ENCODE measurements at places on chromosomes 3 and 15. TPM values are rescaled to one million over a fixed set of nuclear protein-coding genes. Genes with fewer than 3 reads are reported as not detected.

Gene MRPS25
- total RNA-seq = 39.3 TPM

Gene ANKDD1A
- 2.8 TPM for total RNA-seq

Gene PPM1L
- total RNA-seq = 0.19 TPM

Gene P2RY13
- total RNA-seq = not detected

Gene SAMD7
- total RNA-seq = not detected

Gene FGD5
- not detected for total RNA-seq

Gene ITIH4
- total RNA-seq = 0.63 TPM

Gene ARRDC4
- 3.1 TPM for total RNA-seq

Gene HRG
- total RNA-seq = not detected

Gene RPL22L1
- total RNA-seq = 585 TPM

Gene RHOV
- not detected for total RNA-seq

Gene OR5K2
- total RNA-seq = not detected

Gene KIF23
- 149 TPM for total RNA-seq

Gene ARHGEF26
- total RNA-seq = 1.8 TPM

Gene TTLL13
- not detected for total RNA-seq

Gene ATP2B2
- total RNA-seq = under 0.01 TPM

Gene SLC41A3
- 45.6 TPM for total RNA-seq

Gene ISG20
- 0.51 TPM for total RNA-seq

Gene SEMA5B
- not detected for total RNA-seq

Gene MAGI1
- 5.5 TPM for total RNA-seq

Gene ADGRG7
- total RNA-seq = not detected

Gene CKMT1B
- total RNA-seq = not detected

GRCh38 chr3:22288756-22289155 is 537.7 kb upstream of the ZNF385D start:
- DNase-seq = no peak

GRCh38 chr15:22831473-22831872 is 7.0 kb upstream of the NIPA2 start:
- DNase-seq = peak; percentile 20

GRCh38 chr3:177589041-177589650 is 391.9 kb upstream of the TBL1XR1 start:
- no peak for DNase-seq

GRCh38 chr15:27847775-27848710 is 251.1 kb downstream of the OCA2 start:
- no peak for DNase-seq

- no peak for DNase-seq
These were observed 354.9 kb downstream of the RSL24D1 start for GRCh38 chr15:54841701-54842305.

DNA sequence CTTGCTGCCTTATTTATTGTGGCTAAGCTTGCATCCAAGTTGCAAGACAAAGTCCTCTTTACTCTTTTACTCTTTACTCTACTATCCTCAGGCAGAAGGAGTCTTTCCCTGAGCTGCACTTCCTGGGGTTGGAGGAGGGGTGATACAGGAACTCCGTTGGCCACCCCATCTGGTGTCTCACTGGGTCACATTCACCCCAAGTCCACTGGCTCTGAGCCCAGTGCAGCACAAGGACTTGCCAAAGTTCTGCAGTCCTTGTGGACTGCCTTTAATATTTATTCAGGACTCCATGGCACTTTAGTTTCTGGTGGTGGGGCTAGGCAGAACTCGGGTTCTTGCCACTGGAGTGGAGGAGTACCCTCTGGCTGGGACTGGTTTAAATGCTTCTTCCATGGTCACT is 165.4 kb upstream of the KCNH8 start:
- no peak for DNase-seq

DNA sequence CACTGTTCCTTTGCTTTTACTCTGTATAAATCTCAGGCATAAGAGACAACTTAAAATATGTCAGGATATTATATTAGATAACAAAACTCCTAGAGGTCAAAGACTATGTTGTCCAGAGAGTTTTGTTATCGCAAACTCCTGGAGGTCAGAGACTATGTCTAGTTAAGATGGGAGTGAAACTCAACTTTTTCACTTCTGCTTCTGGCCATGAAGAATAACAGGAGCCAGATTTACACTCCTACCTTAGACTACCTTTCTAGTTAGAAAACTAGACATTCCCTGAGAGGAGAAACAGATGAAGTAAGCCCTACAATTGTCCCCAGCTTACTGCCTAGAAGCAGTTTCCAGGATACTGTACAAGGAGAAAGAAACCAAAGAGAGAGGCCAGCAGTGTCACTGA is 255.4 kb upstream of the UBE2E1 start:
- DNase-seq = no peak

GRCh38 chr15:71112429-71112828 is 2.8 kb upstream of the THSD4 start:
- DNase-seq = no peak

- DNase-seq = no peak
These were observed 743 bp upstream of the DAZL start for GRCh38 chr3:16605966-16606365.

DNA sequence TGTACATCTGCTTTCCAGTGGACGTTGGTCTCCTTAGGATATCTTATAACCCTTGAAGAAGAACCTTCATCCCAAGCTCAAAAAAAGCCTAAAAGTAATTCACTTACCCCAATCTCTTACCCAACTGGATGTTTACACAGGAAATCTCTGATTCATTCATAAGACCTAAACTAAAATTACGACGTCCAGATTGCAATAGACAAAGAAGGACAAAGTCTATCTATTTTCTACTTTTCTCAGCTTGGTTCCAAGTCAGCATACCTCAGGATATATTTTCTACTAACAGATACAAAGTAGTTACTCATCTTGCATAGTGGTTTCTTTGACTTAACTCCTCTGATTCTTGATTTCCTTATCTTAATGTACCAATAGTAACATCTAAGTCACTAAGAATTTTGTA is 669.9 kb downstream of the OTOL1 start:
- DNase-seq = no peak

DNA sequence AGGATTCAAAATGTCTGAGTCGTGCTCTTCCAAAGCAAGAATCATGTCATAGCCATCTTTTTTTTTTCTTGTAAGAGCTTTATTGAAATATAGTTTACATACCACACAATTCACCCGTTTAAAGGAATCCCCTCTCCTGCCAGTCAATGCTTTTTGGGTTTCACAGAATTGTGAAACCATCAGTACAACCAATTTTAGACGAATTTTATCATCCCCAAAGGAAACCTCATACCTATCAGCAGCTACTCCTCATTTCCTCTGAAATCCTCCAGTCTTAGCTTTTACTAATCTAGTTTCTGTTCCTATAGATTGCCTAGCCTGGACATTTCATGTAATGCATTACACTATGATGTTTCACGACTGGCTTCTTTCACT is 39.6 kb downstream of the ADIPOQ start:
- DNase-seq = no peak

GRCh38 chr3:155908086-155908485 is 37.6 kb downstream of the GMPS start:
- no peak for DNase-seq

DNA sequence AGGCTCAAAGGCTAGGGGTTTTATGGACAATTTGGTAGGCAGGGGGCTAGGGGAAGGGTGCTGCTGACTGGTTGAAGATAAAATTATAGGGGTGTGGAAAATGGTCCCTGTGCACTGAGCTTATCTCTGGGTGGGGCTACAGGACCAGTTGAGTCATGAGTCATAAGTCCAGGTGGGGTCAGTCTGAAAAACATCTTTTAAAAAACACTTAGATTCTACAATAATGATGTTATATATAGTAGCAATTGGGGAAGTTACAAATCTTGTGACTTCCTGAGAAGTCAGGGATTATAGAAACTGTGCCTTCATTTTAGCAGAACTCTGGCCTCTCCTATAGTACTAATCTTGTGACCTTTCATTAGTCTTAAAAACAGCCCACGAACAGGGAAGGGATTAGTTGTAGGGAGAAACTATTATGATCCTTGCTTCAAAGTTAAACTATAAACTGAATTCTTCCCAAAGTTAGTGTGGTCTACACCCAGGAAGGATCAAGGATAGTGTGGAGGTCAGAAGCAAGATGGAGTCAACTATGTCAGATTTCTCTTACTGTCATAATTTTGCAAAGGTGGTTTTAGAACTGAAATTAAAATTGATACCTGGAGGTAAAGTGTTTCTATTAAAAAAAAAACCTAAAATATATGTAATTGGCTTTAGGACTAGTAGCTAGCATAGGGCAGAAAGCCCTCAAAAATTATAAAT is 130.1 kb downstream of the P2RY1 start:
- DNase-seq = no peak

DNA sequence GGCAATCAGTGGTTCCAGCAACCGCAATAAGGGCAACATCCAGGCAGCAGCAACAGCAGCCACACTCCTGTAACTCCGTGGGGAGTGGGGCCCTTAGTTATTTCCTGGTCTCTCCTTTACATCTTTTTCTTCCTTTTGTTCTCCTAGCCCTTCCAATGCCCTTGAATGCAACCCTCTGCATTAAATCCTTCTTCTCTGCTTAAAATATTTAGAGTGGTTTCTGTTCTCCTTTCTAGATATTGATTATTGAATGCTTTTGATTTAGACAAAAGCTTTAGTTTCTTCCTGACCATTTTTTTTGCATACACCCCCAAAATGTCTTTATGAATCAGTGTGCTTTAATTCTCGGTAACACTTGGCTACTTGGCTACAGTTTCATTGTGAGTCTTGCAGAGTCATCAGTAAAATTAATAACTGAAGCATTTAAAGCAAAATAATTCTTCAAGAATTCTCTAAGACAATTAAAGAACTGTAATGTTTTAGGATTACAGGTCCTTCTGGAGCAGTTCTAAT is 586.1 kb downstream of the MECOM start:
- DNase-seq = no peak

DNA sequence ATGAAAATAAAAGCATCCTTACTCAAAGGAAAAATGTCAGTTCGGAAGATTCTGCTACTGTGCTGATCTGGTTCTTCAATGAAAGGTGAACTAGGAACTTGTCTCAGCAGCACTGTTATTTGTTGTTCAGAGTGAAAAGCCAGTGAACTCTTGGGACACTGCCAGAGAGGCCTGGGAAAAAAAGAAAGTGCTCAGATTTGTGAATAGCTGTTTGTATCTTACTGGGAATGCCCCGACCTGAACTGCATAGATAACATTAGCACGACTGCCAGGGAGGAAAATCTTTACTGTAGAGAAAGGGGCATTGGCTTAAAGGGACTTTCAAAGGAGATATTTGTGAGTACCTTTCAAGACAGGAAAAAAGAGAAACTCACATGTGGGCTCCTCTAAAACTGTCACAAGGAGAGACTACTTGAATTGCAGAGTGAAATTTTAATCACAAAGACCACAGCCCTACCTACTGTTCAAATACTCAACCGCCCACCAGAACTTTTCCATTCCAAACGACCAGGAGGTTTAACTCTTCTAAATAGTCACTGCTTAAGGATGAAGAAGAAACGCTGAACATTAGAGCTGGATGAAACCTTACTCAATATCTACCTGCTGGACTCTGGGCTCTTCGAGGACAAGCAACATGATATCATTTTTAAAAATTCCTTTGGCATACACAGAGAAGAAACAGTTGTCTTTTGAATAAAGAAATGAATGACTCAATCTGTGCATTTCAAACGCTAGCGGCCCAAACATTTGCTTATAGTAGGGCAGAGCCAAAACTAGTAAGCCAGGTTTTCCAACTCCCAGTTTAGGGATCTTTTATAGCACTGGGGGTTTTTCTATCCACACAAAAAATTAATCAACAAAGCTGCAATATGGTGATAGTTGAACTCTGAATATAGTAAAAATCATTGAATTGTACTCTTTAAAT is 13.4 kb downstream of the TAMM41 start:
- DNase-seq = no peak

GRCh38 chr15:29093696-29094343 is 175.8 kb downstream of the NSMCE3 start:
- DNase-seq = no peak

DNA sequence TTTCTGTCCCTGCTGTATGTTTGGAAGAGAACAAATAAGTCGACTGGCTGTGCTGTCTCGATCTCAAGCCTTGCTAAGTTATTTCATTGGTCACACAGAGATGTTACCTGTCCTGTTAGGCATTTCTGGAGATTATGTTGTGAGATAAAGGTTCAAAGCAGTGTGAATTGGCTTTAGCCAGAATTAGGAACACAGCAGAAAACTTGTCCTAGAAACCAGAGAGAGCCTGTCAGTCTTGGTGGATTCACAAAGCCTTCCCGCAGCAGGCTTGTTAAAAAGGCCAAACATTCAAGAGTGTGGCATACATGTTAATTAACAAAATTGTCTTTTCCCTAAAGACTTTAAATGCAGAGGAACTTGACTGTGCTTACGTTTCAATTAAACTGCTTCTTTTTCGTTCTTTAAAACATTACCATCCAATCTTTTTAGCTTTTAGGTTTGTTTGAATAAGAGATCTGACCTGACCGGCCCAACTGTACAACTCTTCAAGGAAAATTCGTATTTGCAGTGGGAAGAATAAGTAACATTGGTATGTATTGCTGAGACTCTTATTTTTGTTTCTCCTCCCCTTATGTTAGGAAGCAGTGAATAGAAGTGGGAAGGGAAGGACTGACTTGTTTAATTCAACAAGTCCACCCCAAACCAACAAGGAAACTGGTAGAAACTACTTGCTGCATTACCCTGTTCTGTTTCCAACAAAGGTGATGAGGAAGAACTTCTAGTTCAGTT is 25.2 kb downstream of the ABHD2 start:
- no peak for DNase-seq

GRCh38 chr15:41605566-41605965 is 46.6 kb downstream of the TYRO3 start:
- no peak for DNase-seq

- peak; percentile 67 for DNase-seq
These were observed 22.7 kb downstream of the ATP6V1A start for GRCh38 chr3:113769551-113769950.

DNA sequence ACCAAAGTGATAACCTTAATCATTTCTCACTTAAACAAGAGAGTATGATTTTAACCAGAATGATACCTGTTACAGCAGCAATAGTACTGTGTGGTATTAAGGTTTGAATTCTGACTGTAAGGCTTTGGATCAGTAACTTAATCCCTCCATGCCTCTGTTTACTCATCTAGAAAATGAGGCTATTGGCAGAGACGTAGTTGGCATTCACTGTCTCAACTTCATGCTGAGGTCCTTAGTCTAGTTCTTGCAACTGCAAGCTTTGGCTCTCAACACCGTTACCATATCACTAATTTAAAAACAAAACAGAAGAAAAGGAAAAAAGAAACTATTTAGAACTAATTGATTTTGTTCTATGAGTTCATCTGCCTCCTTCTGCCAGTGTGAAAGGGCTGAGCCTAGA is 875.4 kb downstream of the MCTP2 start:
- no peak for DNase-seq

GRCh38 chr3:13539671-13540070 is 9.3 kb upstream of the FBLN2 start:
- peak; percentile 30 for DNase-seq

GRCh38 chr3:124513610-124513997 is 216.6 kb upstream of the UMPS start:
- DNase-seq = no peak

Measured in LHCN-M2 (cell line).